ENCODE measurements at places on chromosomes 1 and 21.

DNA sequence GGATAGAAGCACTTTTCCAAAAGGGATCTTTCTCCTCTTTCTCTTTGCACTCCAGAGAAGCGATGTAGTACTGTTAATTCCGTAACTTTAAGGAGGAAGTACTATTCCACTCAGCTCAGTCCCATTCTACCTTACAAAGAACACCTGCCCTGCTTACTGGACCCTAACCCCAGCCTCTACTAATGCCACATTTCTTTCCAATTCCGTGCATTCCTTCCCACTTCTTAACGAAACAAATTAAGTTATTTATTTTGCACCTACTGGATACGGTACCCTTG is 511 bp downstream of the NDC1 start:
- no peak for DNase-seq

- no peak for DNase-seq
Measured at GRCh38 chr1:240199758-240200645, 108.3 kb downstream of the FMN2 start.

DNA sequence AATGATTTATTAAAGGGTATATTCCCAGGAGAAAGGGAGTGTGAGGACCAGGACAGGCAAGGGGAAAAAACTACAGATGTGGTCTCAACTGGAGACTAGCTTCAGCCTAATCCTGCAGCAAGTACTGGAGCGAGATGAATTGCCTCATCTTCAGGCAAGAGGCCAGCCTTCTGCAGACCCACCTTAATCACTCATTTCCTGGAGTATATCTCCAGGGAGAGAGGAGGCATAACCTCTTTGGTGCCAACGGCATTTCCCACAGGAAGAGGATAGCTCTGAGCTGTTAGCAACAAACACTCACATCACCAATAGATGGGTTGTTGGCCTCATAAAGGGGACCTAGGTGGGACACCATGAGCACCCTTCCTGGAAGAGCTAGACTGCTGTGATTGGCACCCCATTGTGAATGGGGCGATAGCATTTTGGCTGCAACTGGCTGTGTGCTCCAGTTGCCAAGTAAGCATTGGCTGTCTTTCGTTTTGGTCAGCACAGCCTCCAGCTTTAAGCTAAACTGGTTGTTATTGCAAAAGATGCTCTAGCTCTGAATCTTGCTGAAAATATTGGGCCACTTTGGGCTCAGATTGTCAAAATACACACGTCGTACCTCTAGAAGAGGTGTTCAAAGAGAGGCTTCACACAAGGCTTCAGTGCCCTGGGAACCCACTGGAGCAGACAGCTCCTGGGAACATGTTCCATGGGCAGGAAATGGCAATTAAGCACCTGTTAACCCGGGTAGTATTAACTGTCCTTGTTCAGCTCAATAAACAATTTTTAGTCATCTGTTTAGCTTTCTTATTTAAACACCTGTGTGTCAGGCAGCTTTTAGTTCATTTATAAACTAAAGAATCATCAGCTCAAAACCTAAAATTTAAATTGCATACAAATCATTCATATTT is 314.8 kb upstream of the C1orf87 start:
- no peak for DNase-seq

- no peak for DNase-seq
Measured at GRCh38 chr1:1075148-1075935, 1.2 kb upstream of the RNF223 start.

DNA sequence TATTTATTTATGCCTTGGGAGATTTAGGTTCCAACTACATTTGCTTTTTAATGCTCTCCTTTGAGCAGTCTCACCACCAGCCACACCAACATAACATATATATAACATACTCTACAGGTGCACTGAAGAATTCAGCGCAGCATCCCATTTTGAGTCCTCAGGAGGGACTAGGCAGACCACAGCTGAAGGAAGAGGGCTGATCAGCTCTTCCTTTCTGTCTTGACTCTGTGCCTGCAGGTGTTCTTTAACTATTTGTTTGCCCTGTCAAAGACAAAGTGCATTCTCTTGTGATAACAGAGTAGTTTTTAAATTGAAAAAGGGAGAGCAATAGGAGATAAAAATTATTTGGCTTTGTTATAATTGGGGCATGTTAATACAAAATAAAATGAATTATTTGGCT is 17.0 kb downstream of the HIPK1 start:
- no peak for DNase-seq

GRCh38 chr1:94873520-94874351 is 53.2 kb downstream of the CNN3 start:
- DNase-seq: no peak

GRCh38 chr1:155295183-155295941 is 5.9 kb downstream of the PKLR start:
- no peak for DNase-seq

- DNase-seq: no peak
Measured at GRCh38 chr1:165753934-165754333, 14.7 kb downstream of the TMCO1 start.

DNA sequence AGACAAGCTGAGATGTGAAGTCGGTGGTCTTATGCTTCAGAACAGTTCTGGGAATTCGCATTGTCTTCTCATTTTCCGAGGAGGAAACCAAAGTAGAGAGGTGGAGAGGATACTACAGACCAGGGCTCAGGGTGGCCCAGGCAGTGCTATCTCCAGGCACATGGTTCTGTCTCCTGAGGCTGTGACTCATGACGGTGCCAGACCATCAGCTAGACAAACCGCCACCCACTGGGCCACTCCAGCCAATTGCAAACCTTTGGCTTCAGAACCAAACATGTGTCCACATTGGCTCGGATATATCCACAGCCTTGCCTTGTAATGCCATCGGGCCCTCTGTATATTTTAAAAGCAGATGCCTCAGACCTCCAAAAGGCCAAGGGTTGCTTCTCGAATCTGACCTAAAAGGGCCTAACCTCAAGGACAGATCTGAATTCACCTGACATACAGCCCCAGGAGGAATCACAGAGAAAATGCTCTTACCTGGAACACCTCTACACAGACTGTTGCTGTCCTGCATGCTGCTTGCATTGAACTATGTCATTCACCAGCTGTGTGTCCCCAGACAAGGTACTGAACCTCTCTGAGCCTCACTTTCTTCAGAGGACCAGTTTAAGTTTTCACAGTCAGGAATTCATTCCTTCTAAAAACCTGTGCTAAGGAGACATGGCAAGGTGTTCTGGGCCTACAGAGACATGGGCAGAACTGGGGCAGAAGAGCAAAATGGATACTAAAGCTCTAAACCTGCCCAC is 224.9 kb upstream of the JUN start:
- no peak for DNase-seq

DNA sequence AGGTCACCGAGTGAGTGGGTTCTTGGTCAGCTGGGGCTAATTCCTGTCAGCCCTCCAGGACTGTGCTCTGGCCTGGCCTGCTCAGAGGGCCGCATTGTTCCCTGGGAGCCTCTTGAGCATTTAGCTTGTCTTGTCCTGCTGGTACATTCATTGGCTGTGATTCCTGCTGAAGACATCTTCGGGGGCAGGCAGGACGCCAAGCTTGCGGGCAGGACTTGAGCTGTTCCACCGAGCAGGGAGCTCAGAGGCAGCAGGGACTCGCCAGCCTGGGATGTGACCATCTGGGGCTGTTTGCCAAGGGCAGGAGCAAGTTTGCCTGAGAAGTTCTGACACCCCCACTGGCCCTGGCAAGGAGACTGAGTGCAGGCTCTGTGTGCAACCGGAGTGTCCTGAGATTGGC is 7.0 kb upstream of the SLC26A9 start:
- no peak for DNase-seq

- peak; percentile 24 for DNase-seq
Measured at GRCh38 chr1:236545621-236546169, 21.9 kb downstream of the LGALS8 start.

GRCh38 chr1:201456499-201457309 is 12.3 kb downstream of the PHLDA3 start:
- DNase-seq: no peak

DNA sequence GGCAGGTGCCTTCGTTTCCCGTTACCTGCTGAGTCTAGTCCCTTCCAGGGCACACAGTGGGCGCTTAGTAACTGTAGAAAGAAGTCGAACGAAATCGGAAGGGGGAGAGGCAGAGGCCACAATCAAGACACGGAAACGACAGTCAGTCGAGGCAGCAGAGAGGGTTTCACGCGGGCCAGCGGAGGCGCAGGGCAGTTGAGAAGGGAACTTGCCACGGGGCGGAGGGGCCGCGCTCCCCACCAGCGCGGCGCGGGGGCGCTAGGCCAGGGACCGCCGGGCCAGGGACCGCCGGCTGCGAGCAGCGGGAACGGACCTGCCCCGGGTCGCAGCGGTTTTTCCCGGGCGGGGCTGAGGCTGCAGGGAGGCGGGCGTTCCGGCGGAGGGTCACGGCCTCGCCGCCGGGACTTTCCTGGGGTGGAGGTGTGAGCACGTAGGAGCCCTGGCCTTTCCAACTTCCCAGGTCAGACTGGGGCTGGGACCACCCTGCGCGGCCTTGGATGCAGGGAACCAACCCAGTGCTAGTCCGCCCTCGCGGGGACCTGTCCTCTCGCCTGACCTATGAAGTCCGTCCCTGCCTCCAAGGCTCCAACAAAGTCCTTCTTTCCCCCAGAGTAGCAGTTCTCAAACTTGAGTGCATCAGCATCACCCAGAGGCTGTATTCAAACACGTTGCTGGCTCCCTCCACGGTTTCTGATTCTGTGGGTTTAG is 150.1 kb upstream of the FGGY start:
- peak; percentile 43 for DNase-seq

GRCh38 chr1:245090491-245091090 is 64.2 kb upstream of the KIF26B start:
- DNase-seq: no peak

DNA sequence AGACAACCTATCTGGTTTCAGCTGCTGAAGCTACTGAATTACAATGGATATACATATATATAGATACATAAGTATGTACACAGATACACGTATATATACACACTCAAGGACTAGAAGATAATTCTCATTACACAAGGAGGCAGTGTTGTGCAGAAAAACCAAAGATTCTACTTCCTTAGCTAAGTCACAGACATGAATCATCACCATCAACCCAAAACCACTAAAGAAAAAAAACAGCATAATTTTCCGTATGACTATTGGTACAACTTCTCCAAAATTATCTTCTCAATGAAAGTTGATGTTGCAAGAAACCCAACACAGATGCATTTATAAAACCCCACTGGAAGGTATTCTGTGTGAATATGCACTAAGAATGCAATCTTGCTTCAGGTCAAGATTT is 36.8 kb upstream of the RPF1 start:
- peak; percentile 87 for DNase-seq

DNA sequence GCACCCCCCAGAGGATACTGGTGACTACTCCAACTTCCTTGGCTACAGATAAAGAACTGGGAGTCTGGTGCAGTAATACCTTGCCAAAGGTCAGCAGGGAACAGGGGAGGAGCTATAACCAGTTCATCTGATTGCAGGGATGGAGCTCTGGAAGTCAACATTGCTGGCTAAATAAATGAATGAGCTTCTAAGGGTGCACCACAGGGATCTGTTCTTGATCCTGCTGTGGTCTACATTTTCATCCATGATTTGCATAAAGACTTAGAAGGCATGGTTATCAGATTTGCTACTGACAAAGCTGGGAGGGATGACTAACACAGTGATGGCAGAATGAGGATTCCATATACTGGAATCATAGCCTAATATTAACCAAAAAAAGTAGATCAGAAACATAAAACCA is 18.3 kb downstream of the PLEKHA6 start:
- DNase-seq: no peak

- peak; percentile 63 for DNase-seq
Measured at GRCh38 chr1:221439008-221439746, 302.7 kb downstream of the DUSP10 start.
